NCI-H2107 (cell line): ENCODE measurements at places on chromosomes 4 and X.

DNA sequence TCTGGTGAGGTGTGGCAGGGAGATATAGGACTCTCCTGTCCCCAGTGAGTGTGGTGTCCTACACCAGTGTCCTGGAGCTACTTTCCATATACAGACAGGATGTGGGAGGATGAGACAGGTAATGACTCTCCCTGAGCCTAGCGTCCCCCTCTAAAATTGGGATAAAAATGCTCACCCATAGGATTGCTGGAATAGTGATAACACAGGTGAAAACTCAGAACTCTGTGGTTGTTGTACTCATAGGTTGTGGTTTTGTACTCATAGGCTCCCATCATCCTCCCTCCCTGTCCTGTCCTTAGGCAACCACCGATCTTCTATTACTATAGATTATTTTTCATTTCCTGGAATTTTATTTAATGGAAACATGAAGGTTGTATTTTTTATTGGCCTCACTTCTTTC, 60.7 kb upstream of the NXF3 start:
- DNase-seq, result no peak

DNA sequence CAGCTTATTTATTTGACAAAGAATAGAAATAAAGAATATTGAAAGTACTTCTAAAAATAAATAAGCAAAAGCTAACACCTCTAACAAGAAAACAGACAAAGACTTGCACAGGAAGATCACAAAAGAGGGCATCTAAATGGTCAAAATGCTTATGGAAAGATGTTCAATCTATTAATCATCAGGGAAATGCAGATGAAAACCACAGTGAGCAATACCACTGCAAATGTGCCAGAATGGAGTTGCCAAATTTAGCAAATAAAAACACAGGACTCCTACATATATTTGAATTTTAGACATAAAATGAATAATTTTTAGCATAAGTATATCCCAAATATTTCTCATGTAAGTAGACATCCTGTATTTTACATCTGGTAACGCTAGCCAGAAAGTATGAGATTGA, 56.1 kb upstream of the HPGD start:
- no peak for DNase-seq

- DNase-seq, result no peak
Observed at GRCh38 chrX:14864631-14865030, 8.2 kb downstream of the FANCB start.

- DNase-seq, result no peak
Observed at GRCh38 chrX:15663439-15663838, 1.2 kb downstream of the CLTRN start.

GRCh38 chrX:7266288-7266687, 118.3 kb upstream of the PUDP start:
- no peak for DNase-seq

DNA sequence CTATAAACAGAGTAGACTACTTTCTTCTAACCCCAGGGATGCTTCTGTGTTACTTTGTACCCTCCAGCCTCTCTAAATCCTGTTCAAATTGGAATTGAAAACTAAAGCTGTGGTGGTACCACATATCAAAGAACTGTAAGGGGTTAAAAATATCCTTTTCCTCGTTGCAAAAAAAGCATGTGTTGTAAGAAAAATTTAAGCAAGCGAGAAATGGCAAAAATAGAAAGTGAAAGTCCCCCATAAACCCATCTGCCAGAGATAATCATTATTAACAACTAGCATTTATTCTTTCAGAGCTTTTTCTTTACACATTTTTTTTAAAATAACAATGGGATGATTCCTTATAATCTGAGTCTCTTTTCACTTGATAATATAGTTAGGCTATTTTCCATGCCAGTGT, 40.6 kb downstream of the TMEM164 start:
- DNase-seq, result no peak

- DNase-seq, result no peak
Observed at GRCh38 chr4:161952382-161952781, 211.4 kb downstream of the FSTL5 start.

DNA sequence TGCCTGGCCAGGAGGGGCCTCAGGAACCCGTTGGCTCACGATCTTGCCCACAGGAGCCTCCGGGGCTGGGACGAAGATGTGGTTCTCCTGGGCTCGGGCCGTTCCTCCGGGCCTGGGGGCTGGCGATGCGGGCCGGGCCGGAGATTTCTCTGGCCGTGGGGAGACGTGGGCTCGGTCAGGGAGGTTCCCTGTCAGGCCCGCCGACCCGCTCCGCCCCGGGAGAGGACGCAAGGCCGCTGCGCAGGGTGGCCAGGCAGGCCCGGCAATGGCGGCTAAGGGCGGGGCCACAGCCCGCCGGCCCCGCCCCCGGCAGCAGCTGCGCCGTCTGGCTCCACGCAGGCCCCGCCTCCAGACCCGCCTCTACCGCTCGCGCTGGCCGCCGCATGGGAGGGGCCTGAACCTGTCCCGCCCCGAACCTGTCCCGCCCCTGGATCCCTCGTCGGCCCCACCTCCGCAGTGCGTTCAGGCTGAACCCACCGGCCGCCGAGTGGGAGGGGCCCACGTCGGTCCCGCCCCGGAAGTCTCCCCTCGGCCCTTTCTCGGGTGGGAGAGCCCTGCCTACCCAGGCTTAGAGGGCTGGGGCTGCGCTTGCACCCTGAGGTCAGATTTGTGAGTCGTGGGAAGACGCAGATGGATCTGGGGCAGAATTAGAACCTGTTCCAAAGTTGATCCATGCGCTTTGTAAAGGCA, at the start of gene FAM3A:
Gene FAM3A (minus strand): TSS at position 267 of the 690 bp plus-strand sequence. CDS start 460 bp downstream, outside the sequence.
- DNase-seq, result peak; percentile 91

DNA sequence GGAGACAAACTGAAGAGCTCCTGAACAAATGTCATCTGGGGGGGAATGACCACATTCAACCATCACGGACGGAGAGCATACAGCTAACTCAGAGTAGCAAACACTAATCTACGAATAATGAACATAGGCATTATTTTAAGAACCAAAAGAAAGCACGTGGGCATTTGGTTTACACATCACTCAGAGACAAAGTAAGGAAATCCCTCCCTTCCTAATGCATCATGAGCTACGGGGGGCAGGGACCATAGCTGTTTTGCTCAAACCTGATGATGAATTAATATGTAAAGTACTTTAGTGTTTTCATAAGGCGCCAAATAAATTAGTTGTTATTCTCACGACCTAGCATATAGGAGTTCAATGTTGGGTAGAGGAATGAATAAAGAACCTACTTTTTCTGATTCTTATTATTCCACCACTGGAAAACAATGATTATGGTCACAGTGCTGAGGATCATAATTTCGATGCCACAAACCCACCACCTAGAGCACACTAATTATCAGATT, 11.7 kb upstream of the TMEM156 start:
- DNase-seq, result no peak

- DNase-seq, result no peak
Observed at GRCh38 chrX:12672367-12673106, 118.7 kb upstream of the PRPS2 start.

DNA sequence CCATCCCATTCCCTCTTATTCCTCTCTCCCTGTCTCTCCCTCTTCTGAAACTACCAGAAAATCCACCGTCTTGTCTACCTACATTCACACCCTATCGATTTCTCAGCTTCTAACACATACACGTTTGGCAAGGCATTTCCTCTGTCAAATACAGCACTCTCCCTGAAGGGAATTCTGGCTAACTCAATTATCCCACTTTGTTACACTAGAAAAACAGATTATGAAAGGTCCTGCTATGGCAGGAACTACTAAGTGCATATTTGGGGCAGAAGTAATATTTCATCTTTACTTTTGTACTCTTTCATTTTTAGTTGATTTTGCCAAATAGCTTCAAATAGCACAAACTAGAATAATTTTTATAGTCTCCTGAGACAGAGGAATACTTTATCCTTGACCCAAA, 46.6 kb upstream of the KLHL8 start:
- DNase-seq, result no peak

DNA sequence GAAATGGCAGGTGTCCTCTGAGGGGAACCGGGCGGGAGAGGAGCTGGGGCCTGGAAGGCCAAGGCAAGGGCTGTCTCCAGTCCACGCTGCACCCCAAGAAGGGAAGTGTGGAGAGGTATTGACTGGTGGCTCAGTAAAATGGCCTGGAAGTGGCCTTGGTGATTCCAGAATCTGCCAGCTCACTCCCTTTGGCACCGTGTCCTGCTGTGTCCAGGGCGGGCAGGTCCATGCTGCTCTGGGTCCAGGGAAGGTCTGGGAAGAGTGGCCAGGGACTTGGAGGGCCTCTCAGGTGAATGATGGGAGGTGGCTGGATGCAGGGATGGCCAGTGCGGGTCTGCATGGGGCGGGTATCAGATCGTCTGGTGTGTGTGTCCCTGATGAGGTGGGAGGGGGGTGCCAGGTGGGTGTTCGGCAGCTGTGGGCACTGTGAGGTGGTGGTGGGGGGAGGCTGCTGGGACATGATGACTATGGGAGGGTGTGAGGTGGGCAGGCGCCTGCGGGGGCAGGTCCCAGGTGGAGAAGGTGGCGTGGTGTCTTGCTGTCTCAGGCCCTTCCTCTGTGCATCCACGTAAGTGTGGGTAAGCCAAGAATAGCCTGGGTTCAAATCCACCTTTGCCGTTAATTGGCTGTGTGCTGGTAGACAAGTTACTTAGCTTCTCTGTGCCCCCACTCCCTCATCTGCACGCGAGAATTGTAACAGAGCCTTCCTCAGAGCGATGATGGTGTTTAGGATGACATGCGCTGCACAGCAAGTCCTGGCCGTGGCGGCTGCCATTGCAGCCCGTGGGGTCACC, 17.7 kb downstream of the RGS12 start:
- DNase-seq, result no peak

DNA sequence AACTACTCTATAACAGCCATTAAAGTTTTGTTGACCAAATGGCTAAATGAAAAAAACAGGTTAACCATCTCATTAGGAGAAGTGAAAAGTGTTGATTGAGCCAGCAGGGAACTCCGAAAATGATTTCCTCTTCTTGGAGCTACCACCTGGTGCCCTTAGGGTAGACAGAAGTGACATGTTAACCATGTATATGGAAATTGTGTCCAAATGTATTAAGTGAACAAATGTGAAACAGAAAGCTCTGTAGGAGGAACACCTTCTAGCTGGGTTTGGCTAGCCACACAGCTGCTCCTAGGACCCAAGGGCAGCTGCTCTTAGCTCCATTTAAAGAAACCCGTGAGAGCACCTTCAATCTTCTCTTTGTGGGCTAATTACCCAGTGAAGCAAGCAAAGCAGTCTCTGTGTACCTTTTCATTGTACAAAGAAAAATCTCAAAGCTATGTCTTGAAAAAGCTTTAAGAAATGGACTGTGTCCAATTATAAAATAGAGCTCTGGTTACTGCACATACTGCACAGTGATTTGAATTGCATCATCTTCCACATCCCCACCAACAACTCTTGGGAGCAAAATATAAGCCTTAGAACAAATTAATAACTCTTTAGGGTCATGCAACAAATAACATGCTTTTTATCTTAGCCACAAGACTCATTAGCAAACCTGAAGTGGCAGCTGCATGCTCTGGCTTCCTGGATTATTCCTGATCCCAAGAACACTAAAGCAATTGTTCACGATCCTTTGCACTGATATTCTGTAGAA, 59.2 kb upstream of the PARM1 start:
- peak; percentile 0 for DNase-seq

DNA sequence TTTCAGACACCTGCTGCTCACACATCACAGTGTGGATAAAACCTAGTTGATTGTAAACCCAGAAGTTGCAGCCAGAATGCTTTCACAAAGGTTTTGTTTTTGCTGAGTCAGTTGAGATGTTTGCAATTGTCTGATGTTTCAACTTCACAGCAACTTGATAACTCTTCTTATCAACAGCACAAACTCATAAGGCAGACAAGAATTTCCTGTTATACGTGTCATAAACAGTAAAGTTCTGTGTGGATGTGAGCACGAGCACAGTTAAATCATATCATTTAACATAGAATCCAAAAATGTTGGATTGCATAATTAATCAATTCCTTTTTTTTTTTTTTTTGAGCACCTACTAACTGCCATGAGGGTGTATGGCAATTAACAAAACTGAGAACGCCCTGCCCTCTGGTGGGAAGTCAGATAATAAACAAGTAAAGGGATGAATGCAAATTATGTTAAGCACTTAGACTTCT, 512.2 kb downstream of the PDHA2 start:
- DNase-seq, result no peak

DNA sequence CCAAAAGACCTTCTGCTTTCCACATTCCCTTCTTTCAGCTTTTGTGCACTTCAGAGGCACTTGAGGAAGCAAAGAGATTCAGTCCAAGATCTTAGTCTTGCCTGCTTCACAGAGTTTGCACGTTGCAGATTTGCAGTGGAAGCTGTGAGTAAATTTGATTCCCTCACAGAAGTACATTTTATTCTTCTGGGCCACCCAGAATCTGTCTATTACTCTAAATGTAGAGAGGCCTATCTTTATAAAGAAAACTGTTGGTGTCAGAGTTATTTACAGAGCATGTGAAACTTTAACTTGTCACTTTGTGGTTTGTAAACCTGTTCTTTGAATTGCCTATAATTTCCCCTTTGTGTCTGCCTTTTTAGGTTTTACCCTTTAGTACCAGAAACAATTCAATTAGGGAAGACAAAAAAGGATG, 15.5 kb downstream of the SPRY1 start:
- DNase-seq, result no peak

GRCh38 chr4:45732161-45732560, 391.7 kb downstream of the GABRG1 start:
- DNase-seq, result no peak

- DNase-seq, result no peak
Observed at GRCh38 chr4:117777721-117778120, 256.6 kb upstream of the NDST3 start.

GRCh38 chr4:157204634-157205244, 15.8 kb upstream of the GRIA2 start:
- DNase-seq, result no peak

GRCh38 chr4:43348591-43348990, 456.1 kb downstream of the GRXCR1 start:
- no peak for DNase-seq

DNA sequence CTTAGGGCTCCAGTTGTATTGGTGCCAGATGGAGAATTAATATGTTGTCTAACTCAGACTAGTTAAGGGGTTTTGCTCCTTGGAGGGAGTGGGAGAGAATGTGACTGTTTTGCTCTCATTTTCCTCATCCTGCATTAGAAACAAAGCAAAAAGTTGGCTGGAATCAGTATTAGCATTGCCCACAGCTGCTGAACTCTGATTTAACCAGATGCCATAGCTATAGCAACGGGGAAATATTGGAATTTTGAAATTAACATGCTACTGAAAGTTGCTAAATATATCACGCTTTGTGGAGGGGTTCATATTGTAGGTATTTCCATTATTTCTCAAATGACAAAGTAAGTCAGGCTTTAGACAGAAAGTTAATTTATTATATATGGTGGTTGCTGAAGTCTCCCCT, 66.7 kb upstream of the EOLA2 start:
- no peak for DNase-seq

DNA sequence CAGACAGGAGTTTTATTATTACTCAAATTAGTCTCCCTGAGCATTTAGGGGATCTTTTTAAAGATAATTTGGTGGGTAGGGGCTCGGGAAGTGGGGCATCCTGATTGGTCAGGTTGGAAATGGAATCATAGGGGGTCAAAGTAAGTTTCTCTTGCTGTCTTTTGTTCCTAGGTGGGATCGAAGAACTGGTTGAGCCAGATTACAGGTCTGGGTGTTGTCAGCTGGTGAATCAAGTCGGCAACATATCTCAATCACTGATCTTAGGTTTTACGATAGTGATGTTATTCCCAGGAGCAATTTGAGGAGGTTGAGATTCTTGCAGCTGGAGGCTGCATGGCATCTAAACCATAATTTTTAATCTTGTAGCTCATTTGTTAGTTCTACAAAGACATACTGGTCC, 629.5 kb upstream of the AMOT start:
- no peak for DNase-seq

- DNase-seq, result no peak
Observed at GRCh38 chrX:13414006-13414647, 94.3 kb upstream of the ATXN3L start.

GRCh38 chr4:152279234-152279566, 256.7 kb downstream of the FBXW7 start:
- DNase-seq, result no peak

GRCh38 chr4:89751416-89751815, 85.5 kb downstream of the SNCA start:
- no peak for DNase-seq
